Endothelial cell (in vitro differentiated cells): ENCODE measurements at places on chromosomes 5 and 9. TPM values are rescaled to one million over a fixed set of nuclear protein-coding genes. Genes with fewer than 3 reads are reported as not detected.

POU5F2 gene
- total RNA-seq, result 0.64 TPM

DNA sequence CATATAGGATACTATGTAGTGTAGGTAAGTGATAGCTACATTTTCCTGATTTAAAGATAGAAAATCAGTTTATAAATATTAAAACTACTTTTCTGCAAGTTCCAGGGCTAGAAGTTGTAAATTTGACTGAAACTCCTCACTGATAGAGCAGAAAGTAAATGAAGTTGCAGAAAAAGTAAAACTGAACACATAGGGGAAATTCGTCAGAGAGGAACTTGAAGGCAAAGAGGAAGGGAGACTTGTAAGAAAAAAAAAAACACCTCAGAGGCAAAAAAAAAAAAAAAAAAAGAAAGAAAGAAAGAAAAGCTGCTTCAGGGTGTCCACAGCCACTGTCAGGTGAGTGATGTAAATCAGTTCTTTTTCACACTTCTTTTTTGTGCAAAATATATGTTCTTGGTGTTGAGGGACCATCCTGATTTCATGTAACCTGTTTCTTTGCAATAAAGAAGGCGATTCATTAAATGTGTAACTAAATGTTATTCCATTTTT is 336.2 kb upstream of the ZNF462 start:
- DNase-seq, result no peak

- DNase-seq, result no peak
Measured at GRCh38 chr5:119398727-119399466, 43.1 kb downstream of the TNFAIP8 start.

MGAT1 gene
- 115 TPM for total RNA-seq

DBH gene
- 0.08 TPM for total RNA-seq

DNA sequence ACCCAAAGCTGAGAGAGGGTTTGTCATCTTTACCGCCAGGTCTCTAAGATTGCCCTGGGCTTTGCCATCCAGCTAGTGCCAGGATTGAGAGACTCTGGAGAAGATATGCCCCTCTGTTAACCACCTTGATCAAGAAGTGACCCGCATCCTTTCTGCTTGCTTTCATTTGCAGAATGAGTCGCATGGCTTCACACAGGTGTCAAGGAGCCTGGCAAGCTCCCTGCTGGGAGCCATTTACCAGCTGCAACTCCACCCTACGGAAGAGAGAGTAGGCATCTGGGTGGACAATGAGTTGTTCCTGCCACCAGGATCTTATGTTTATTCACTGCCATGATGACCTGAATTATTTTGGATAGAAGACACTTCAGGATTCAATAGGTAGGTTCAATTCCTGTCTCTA is 43.0 kb downstream of the HSD17B3 start:
- DNase-seq, result no peak

DNA sequence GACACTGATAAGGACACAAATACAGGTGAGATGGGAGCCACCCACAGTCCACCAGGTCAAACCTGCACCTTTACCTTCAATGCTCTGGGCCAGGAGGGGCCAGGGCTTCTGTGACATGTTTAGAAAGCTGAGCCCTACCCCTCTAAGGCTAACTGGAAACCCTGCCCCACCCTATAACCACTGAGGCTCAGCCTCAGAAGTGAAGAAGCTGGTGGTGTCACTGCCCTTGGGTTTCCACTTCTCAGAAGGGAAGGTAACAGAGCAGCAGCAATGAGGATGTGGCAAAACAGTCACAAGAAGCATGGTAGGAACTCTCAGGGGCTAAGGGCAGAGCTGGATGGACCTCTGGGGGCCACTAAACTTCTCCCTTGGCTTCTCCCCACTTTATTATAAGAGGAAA is 6.0 kb downstream of the PDGFRB start:
- no peak for DNase-seq

DMAC1 gene
- 48.4 TPM for total RNA-seq

RASEF gene
- total RNA-seq, result 0.28 TPM

DNA sequence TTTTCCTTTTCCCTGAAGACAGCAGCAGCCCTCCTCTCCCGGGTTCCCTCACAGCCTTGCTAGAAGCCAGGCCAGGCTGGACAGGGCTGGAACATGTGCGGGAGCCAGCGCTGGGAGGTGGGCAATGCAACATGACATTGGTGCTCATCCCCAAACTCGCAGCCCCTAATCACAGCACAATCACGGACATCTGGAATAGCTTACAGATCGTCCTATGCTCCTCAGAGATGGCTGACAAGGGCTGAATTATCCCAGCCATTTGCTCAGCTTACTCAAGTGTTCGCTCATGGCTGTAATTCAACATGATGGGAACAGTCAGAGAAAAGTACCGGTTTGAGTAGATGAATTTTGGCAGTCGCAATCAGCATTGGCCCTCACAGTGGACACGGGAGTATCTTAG is 49.8 kb downstream of the FSTL4 start:
- no peak for DNase-seq

LRRTM2 gene
- total RNA-seq, result not detected

DNA sequence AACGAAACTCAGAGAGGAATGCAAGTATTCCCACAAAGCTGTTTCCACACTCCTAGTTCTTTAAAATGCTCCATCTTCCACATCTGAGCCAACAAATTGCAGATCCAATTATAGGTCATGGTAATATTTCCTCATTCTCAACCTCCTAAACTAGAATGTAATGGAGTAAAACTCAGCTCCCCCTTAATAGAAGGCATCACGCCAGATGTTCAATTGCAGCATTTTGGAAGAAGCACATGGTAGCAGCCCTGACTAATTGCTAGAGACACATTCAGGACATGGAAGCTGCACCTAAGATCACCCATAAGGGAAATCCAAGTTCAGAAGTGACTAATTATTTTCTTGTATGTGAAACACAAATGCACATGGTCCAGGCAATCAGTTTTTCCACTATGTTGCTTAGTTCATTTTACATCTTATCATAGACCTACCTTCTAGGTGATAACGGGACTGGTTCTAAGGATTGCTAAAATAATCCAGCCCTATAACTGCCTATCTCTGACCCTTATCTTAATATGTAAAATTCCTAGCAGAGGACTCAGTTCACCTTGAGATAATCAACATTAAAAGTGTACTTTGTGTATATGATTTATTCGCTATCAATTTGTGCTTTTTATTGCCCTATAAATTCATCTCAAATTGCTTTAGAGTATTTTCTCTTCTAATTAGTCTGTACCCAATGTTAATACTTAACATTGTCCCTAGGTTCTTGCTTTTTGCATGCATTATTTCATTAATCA is 75.1 kb downstream of the GABRB2 start:
- DNase-seq, result no peak

- no peak for DNase-seq
Measured at GRCh38 chr5:54577528-54577927, 60.0 kb downstream of the SNX18 start.

GRCh38 chr5:164735334-164735733 is 1229.9 kb downstream of the MAT2B start:
- no peak for DNase-seq

GRCh38 chr5:141638771-141639170 is 2.0 kb downstream of the RELL2 start:
- DNase-seq, result no peak

DNA sequence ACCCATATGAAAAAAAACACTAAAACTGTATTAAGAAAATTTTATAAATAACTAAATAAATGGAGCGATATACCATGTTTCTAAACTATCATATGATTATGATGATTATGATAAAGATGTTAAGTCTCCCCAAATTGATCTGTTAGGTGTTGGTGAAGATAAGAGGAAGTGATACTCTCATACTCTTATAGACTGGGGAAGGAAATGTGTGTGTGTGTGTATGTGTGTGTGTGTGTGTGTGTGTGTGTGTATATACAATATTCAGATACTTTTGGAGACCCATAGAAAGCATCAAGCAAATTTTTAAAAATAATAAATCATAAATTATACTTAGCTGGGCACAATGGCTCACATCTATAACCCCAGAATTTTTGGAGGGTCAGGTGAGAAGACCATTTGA is 62.9 kb downstream of the TMEM232 start:
- no peak for DNase-seq

- no peak for DNase-seq
Measured at GRCh38 chr9:68446836-68447235, 90.4 kb downstream of the PGM5 start.

DNA sequence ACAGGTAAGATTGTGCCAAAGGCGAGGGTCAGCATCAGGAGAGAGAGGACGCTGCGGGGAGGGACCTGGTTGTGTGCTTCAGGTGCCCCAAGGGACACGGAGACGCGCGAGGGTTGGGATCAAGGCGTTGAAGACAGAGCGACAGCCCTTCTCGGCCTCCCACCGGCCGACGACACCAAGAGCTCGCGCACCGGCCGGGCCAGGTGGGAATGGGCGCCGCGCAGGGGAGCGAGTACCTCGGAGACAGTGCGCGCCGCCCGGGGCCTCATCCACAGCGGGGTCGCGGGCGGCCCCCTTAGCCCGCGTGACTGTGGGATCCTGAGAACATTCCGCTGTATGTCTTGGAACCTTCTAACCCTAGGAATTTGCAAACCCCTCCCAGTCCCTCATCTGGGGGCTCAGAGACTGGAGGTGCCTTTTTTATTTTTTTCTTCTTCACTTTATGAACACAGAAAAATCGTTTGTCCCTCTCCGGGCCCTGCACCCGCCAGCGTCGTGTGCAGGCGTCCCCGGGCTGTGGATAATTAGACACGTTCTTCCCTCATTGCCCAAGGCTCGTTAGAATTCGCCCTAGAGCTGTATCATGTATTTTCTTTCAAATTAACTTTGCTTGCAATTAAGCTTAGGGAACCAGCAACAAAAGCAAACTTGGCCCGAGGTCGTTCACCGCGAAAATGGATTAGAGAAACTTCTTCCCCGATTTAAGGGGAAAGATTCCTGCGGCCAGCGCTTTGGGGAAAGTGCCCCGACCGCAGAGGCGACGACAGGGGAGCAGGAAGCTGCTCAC is 4.8 kb downstream of the FOXE1 start:
- no peak for DNase-seq

CHSY3 gene
- total RNA-seq, result 21.2 TPM

GRCh38 chr5:79619854-79620253 is 7.6 kb downstream of the TENT2 start:
- no peak for DNase-seq

GPR151 gene
- not detected for total RNA-seq

RNF180 gene
- total RNA-seq, result 7.8 TPM

KIF20A gene
- 10.3 TPM for total RNA-seq

GRCh38 chr5:18984559-18985080 is 1003.4 kb downstream of the CDH18 start:
- DNase-seq, result no peak

- no peak for DNase-seq
Measured at GRCh38 chr5:38848637-38849036, 2.8 kb downstream of the OSMR start.

DNA sequence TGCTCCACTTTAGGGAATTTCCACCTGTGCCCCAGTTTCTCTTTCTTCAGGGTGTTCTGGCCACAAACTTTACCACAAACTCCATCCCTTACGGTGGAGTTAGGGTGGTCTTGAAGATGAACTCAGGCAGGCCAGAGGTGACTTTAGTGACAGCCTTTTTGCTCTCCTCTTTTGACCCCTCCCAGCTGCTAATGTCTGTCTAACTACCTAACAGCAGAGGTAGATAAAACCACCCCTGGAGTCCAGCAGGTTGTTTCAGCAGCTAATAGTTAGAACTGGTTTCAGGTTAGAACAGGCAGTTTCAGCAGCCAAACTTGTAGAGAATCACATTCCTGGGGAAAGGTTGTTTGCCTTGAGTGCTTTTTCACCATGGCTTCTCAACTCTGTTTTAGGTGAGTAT is 971.3 kb upstream of the CDH18 start:
- no peak for DNase-seq

DNA sequence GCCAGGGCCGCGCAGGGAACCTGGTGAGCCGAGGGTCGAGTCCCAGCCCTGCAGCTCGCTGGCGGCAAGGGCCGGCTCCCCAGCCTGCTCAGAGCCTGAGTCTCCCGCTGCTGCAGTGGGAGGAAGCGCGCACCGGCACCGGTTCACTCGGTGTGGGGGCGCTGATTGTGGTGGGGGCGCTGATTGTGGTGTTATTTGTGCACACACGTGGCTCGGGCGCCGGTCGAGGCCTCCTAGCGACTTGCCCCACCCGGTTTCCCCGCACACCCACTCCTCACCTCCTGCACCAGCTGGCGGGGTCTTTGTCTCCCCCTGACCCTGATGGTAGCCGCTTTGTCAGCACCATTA is 266.7 kb downstream of the NSG2 start:
- no peak for DNase-seq

KLF9 gene
- 0.87 TPM for total RNA-seq

GRCh38 chr5:171581781-171582180 is 162.3 kb downstream of the FGF18 start:
- no peak for DNase-seq

DNA sequence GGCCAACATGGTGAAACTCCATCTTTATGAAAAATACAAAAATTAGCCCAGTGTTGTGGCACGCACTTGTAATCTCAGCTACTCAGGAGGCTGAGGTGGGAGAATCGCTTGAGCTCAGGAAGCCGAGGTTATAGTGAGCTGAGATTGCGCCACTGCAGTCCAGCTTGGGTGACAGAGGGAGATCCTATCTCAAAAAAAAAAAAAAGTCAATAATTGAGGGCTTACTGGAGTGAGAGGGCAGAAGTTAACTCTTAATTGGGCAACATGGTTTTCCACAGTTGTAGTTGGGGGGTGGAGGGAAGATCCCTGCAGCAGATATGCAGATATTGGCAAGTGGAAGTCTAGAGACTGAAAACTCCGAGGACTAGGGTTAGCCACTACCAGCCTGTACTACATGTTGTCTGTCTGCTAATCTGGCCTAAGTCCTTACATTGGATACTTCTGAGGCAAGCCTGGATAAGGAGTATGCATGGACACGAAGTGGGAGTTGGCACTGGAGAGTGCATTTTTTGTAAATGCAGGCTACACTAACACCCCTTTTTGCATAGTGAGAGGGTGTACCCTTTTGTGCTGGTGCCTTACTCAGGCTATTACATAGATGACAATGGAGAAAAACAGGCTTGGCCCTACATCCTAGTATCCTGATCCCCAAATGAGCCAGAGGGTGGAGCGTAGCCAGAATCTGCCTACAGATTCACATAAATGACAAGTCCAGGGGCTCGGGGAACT is 89.0 kb upstream of the NIPBL start:
- no peak for DNase-seq

MAST4 gene
- total RNA-seq, result 112 TPM

- DNase-seq, result no peak
Measured at GRCh38 chr5:82601861-82602260, 323.7 kb upstream of the RPS23 start.

- peak; percentile 26 for DNase-seq
Measured at GRCh38 chr9:109499631-109500410, 1.7 kb upstream of the PTPN3 start.

DNA sequence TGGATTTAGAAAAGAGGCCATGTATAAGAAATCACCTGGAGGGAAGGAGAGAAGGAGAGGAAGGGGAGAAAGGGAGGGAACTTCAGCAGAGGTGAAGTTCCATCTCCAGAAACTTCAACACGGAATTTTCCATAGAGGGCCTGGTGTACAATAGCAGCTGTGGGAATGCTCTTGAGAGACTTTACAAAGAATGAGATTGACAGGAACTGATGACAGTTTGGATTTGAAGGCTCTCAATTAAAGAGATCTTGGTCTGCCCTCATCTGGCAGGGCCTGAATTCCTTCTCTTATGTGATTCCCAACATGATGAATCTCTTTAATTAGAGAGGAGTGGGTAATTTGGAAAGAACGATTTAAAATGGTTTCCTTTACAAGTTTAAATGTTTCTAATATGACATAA is 143.5 kb downstream of the MLLT3 start:
- DNase-seq, result no peak

PCDHA1 gene
- 0.13 TPM for total RNA-seq
